ENCODE measurements at places on chromosomes 7 and 10. TPM values are rescaled to one million over a fixed set of nuclear protein-coding genes. Genes with fewer than 3 reads are reported as not detected.

- H3K4me1 ChIP-seq: no peaks in the 10 kb centered on the region
- H3K27me3 ChIP-seq: no peaks in the 10 kb centered on the region
- H3K36me3 ChIP-seq: no peaks in the 10 kb centered on the region
- DNase-seq: no peak
- no peak overlapping the region for H3K27ac ChIP-seq
Measured at GRCh38 chr7:6260291-6261187, 11.9 kb downstream of the CYTH3 start.

DNA sequence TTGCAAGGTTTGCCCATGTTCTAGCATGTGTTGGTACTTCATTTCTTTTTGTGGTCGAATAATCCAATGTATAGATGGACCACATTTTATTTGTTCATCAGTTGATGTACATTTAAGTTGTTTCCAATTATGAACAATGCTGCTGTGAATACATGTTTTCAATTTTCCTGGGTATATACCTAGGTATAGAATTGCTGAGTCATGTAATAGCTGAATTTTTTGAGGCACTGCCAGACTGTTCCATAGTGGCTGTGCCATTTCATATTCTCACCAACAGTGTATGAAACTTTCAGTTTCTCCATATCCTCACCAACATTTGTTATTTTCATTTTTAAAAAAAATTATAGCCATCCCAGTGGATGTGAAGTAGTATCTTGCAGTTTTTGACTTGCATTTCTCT, 90.5 kb downstream of the EZH2 start:
- H3K4me3 ChIP-seq: no peak overlapping the region
- H3K36me3 ChIP-seq: peaks cover 24% of the 10 kb centered on the region
- H3K27me3 ChIP-seq: no peaks in the 10 kb centered on the region
- no peaks in the 10 kb centered on the region for H3K4me1 ChIP-seq
- H3K27ac ChIP-seq: no peak overlapping the region
- DNase-seq: no peak

ASNS gene
- 15.0 TPM for total RNA-seq

- no peak overlapping the region for H3K27ac ChIP-seq
- H3K27me3 ChIP-seq: no peaks in the 10 kb centered on the region
- no peak overlapping the region for H3K4me3 ChIP-seq
- no peaks in the 10 kb centered on the region for H3K4me1 ChIP-seq
Measured at GRCh38 chr7:138887085-138887710, 89.2 kb upstream of the ATP6V0A4 start.

DNA sequence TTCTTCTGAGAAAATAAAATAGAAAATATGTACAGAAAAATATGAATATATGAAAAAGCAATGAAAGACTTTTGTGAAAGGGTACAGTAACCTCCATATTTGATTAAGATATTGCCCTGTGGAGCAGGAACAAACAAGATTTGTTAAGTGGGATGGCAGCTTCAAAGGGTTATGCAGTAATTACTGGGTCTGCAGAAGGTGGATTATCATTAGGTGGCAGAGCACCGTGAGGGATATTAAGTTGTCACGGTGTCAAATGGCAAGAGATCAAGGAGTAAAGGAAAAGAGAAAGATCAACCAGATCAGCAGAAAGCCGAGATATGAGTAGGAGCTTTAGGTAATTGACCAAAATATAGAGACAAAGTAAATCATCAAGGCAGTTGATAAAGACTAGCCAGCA, 44.1 kb downstream of the DGKB start:
- no peaks in the 10 kb centered on the region for H3K4me1 ChIP-seq
- H3K36me3 ChIP-seq: no peaks in the 10 kb centered on the region
- no peak overlapping the region for H3K27ac ChIP-seq

DNA sequence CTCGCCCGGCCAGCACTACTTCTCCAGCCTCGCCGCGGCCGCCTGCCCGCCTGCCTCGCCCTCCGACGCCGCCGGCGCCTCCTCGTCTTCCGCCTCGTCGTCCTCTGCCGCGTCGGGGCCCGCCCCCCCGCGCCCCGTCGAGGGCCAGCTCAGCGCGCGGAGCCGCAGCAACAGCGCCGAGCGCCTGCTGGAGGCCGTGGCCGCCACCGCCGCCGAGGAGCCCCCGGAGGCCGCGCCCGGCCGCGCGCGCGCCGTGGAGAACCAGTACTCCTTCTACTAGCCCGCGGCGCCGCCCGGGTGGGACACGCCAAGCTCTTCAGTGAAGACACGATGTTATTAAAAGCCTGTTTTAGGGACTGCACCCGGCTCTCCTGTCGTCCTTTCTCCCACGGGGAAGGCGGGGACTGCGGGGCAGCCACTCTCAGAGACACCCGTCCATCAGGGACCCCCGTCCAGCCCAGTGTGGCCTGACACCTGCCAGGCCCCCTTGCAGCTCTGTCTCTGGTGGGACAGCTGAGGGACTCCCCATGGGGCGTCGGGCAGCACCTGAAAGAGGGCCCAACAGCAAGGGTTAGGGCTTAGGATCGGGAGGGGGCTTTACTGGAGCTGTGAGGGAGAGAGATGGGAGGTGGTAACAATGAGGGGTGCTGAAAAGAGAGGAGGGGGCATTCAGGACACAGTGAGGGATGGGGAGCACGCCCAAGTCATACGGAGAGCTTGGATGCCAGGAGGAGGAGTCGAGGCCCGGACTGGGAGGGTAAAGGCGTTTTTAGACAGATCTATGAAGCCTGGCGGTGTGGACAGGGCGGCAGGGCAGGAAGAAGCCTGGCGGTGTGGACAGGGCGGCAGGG, 34.7 kb downstream of the SPDYE6 start:
- peaks cover 10% of the 10 kb centered on the region for H3K4me1 ChIP-seq
- no peaks in the 10 kb centered on the region for H3K36me3 ChIP-seq
- peak; percentile 25 for DNase-seq

ANK3 gene
- total RNA-seq: 5.4 TPM

DNA sequence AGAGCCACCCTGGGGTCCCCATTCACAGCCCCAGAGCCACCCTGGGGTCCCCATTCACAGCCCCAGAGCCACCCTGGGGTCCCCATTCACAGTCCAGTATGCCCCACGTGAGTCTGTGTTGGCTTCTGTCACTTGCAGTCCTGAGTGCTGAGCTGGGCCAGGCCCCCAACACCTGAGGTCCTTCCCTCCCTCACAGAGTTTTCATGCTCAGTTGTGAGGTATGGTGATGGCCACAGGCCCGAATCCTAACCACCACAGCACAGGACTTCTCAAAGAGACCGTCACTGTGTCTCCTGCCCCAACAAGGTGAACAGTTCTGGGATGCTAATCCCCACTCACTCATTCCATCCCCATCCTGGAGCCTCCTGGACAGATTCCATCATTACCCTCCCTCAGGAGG, 239.2 kb downstream of the PTPRN2 start:
- H3K27ac ChIP-seq: no peak overlapping the region
- no peaks in the 10 kb centered on the region for H3K4me1 ChIP-seq
- H3K27me3 ChIP-seq: no peaks in the 10 kb centered on the region

- H3K27ac ChIP-seq: no peak overlapping the region
- peaks cover 3% of the 10 kb centered on the region for H3K27me3 ChIP-seq
- no peak overlapping the region for H3K4me3 ChIP-seq
- no peaks in the 10 kb centered on the region for H3K4me1 ChIP-seq
- DNase-seq: no peak
Measured at GRCh38 chr10:46239247-46239646, 47.5 kb upstream of the ANTXRL start.

FAM24B gene
- total RNA-seq: 8.5 TPM

OGDHL gene
- 0.58 TPM for total RNA-seq

DNA sequence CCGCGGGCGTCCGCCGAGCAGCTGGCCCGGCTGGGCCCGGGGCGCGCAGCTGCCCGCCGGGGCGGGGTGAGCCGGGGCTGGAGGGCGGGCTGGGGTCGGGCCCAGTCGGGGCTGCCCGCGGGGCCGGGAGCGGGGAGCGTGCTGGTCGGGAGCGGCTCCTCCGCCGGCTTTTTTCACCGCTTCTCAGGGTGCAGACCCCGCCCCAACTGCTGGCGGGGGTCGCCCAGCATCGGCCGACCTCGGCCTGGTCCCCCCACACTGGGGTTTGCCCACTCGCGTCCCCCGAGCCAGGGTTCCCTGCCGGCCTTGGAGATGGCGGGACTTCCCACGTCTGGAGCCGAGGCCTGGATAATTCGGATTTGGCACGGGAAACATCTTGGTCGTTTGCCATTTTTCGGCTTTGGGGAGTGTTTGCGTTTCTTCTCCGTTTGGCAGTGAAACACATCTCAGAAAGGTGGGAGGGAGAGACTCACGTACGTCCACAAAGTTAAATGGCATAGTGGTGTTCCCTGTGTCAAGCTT, 432 bp downstream of the TMEM248 start:
- H3K27me3 ChIP-seq: no peaks in the 10 kb centered on the region
- H3K4me3 ChIP-seq: peak overlapping the region; percentile 95

DNA sequence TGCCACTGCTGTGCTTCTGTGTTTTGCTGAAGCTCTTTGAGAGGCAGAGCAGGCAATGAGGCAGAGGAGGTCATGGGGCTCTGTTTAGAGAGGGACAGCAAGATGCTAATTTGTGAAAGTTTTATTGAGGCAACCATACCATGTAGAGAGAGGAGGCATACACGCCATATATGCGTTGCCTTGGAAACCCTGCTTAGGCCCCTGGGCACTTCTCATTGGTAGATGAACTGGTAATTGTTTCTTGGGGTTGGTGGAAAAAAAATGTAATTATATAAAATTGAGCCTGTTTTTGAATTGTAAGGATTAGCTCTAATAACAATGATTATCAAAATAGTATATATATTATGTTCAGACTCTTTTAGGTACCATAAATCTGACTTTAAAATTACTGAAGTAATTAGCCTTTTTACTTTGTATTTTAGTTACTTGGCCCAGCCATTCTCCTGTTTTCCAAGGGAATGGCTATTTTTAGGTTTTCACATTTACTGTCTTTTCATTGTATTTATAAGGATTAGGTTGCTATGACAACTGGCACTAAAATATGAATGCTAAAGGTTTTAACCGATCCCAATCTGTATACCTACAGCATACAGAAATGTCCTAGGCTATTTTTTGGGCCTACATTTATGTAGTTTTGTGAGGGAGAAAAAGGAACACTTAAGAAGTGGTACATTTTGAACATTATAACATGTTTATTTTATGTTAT, 52.4 kb downstream of the BZW2 start:
- H3K27ac ChIP-seq: no peak overlapping the region
- H3K27me3 ChIP-seq: no peaks in the 10 kb centered on the region
- no peak overlapping the region for H3K4me3 ChIP-seq
- peaks cover 7% of the 10 kb centered on the region for H3K4me1 ChIP-seq

HSPA12A gene
- 0.30 TPM for total RNA-seq

CPED1 gene
- 0.22 TPM for total RNA-seq

- DNase-seq: no peak
- no peak overlapping the region for H3K27ac ChIP-seq
- no peak overlapping the region for H3K4me3 ChIP-seq
Measured at GRCh38 chr10:24884793-24885192, 67.6 kb downstream of the PRTFDC1 start.

- no peak for DNase-seq
- H3K36me3 ChIP-seq: no peaks in the 10 kb centered on the region
- no peaks in the 10 kb centered on the region for H3K27me3 ChIP-seq
- H3K4me3 ChIP-seq: no peak overlapping the region
- no peaks in the 10 kb centered on the region for H3K4me1 ChIP-seq
Measured at GRCh38 chr10:120516426-120516825, 59.4 kb downstream of the PLPP4 start.

TAS2R40 gene
- not detected for total RNA-seq

GRCh38 chr7:128790315-128791041, 1.3 kb upstream of the CCDC136 start:
- DNase-seq: no peak
- no peaks in the 10 kb centered on the region for H3K36me3 ChIP-seq
- H3K4me1 ChIP-seq: peaks cover 4% of the 10 kb centered on the region
- peak overlapping the region; percentile 55 for H3K4me3 ChIP-seq
- no peak overlapping the region for H3K27ac ChIP-seq

DNA sequence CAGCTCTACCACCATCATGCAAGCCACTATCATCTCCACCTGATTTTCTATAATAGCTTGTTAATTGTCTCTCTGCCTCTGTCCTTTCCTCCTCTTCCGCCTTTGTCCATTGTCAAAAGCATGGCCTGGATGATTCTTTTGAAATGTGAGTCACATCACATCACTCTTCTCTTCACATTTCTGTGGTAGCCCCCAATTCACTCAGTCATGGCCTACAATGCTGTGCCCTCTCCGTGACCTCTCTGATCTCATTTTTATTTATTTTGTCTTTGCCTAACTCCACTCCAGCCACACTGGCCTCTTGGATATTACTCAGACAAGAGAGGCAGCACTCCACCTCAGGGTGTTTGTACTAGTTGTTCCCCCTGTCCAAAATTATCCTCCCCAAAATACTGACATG, 4.9 kb upstream of the ABCB4 start:
- no peak for DNase-seq
- H3K36me3 ChIP-seq: no peaks in the 10 kb centered on the region
- peaks cover 1% of the 10 kb centered on the region for H3K4me1 ChIP-seq
- H3K4me3 ChIP-seq: no peak overlapping the region
- no peak overlapping the region for H3K27ac ChIP-seq

DNA sequence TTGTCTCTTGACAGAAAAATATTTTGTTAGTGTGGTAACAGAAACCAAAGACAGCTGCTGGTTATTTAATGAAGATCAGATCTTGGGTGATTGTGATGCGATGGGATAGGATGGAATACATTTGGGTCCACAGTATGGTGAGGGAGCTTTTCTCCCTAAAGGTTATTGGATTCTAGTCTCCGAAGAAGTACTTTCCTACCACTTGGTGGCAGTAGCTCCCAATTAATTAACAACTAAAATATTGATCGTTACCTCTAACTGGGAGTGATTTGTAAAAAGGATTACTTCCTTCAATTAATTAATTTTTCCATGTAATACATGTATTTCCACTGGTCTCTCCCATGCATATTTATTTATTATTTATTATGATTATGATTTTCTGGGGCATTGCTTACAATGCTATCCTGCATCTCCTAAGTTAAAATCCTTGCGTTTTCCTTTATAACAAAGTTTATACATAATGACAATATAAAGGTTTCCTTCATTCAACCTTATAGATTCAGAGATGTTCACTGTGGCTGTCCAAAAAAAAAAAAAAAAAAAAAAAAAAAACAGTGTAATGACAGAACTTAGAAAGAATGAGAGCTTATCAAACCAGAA, 25.6 kb downstream of the TMEM196 start:
- peaks cover 1% of the 10 kb centered on the region for H3K27me3 ChIP-seq
- no peaks in the 10 kb centered on the region for H3K4me1 ChIP-seq
- peak; percentile 43 for DNase-seq
- H3K27ac ChIP-seq: no peak overlapping the region
- H3K4me3 ChIP-seq: no peak overlapping the region

ZNF804B gene
- not detected for total RNA-seq
